Activated naive CD4-positive, alpha-beta T cell (primary cell): ENCODE measurements at places on chromosomes 6 and 20.
A peak's percentile ranks its signal among the peaks of the same experiment; 100 is the strongest.

DNA sequence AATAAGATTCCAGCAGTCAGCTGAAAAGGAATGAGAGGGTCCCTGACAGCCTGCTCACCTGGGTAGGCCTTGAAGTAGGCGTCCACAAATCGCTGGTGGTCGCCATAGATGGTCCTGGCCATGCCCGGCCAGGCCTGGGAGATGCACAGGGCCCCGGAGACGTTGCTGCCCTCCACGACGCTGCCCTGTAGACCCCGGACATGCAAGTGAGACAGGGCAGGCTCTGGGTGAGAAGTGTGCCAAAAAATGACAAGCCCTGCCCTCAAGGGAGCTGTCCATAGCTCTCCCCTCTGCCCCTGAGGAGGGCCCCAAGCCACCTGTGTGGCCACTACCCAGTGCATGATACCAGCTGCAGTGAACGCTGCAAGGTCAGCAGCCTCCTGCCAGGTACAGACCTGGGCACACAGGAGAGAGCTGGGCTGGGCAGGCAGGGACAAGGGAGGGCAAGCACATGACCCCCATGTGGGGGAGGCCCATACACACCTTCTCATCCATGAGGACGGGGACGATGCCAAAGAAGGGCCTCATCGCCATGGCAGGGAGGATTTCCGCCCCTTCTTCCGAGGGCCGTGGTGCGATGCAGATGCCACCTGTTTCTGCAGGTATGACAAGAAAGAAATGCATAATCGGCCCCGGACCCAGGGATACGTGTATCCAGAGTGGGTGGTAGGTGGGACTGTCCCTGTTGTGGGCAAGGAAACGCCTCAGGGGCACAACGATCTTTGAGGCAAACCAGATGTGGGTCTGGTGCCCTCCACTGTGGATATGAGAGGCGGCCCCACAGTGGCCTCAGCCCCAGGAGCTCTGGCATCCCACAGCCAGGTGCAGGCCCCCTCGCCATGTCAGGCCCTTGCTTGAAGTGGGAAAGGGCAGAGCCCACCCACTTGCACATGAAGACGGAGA is 21.2 kb upstream of the APMAP start:
- DNase-seq = no peak

GRCh38 chr6:108958900-108959770 is 110.9 kb downstream of the ARMC2 start:
- no peak for DNase-seq

DNA sequence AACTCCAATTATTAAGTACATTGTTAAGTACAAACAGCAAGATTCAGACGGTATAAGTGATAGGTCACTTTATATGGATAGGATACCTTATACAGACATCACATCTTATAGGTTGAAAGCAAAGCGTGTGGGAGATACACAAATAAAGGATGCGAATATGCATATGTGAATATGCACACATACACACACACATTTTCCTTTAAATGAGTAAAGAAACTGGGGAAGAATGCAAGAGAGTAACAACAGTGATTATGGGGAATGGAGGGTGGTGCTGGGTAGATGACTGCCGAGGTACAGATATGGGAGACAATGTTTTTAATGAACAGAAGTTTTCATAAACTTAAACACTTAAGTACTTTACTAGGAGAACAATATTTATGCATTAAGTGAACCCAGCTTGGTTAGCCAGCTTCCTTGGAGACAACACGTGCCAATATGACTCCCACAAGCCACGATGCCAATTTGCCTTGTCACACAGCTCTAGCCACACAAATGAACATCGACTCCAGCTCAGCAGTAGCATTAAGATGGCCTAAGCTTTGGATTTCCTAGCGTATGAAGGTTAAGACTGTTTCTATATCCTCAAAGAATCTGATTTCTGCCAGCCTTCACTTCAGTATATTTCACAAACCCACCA is 96.6 kb downstream of the EPB41L2 start:
- no peak for DNase-seq

GRCh38 chr20:22412977-22413868 is 171.1 kb downstream of the FOXA2 start:
- DNase-seq = no peak

DNA sequence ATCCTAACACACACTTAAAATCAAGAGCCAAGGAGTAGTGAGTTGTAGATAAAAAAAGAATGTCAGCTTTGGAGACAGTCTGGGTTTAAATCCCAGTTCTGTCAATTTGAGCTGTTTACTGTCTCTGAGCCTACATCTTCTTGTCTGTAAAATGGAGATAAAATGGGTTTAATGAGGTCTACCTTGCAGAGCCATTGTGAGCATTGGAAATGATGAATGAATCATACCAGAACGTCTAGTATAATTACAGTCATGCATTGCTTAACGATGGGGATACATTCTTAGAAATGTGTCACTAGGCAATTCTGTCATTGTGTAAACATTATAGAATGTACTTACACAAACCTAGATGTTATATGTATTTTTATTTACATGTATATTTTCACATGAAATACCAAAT is 17.6 kb upstream of the SGK2 start:
- DNase-seq = no peak

- no peak for DNase-seq
These were observed 14.7 kb downstream of the PI16 start for GRCh38 chr6:36969240-36969691.

DNA sequence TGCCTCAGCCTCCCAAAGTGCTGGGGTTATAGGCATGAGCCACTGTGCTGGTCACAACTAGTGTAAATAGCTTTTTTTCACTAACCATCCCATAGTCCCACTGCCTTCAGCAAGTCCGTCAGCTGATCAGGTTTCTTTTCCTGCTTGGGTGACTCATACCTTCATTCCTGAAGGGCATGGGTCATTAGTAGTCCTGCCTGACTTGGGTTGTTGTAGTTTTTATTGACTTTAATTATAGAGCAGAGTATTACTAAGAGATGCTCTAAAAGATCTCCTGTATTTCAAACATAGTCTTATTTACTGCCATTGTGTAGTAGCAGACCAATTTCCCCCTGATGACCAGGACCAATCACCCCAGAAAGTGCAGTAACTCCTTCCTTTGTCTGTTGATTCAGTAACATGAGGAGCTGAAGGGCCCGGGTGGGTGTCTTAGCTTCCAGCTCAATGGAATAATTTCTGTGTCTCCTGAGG is 25.8 kb downstream of the HLA-C start:
- no peak for DNase-seq

- DNase-seq = no peak
These were observed 150.0 kb upstream of the SPACA1 start for GRCh38 chr6:87897663-87898062.

DNA sequence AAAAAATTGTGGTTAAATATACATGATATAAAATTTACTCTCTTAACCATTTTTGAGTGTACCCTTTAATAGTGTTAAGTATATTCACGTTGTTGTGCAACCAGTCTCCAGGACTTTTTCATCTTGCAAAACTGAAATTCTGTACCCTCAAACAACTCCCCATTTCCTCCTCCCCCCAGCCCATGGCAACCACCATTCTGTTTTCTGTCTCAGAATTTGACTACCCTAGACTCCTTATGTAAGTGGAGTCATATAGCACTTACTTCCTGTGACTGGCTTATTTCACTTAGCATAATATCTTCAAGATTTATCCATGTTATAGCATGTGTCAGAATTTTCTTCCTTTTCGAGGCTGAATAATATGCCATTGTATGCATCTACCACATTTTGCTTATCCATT is 5.1 kb downstream of the VPS16 start:
- DNase-seq = no peak

DNA sequence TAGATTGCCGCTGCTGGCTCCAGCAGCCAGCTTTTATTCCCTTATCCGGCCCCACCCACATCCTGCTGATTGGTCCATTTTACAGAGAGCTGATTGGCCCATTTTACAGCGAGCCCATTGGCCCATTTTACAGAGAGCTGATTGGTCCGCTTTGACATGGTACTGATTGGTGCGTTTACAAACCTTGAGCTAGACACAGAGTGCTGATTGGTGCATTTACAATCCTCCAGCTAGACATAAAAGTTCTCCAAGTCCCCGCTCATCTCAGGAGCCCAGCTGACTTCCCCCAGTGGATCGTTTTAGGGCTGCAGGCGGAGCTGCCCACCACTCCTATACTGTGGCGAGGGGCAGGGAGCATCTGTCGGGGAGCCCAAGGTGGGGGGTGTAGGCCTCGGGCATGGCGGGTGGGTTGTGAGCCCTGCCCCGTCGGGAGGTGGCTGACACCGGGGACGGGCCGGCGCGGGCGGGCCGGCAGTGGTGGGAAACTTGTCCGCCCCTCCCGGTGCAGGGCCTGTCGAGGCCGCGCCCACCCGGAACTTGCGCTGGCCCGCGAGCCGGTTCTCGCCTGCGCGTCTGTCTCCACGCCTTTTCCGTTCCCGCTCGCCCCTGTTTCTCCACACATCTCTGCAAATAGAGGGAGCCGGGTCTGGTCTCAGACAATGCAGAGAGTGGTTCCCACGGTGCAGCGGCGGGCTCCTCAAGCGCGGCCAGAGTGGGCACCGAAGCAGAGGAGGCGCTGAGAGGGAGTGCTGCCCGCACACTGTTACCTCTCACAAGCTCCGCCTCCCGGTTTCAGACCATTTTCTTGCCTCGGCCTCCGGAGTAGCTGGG is 86.1 kb upstream of the STMND1 start:
- no peak for DNase-seq

DNA sequence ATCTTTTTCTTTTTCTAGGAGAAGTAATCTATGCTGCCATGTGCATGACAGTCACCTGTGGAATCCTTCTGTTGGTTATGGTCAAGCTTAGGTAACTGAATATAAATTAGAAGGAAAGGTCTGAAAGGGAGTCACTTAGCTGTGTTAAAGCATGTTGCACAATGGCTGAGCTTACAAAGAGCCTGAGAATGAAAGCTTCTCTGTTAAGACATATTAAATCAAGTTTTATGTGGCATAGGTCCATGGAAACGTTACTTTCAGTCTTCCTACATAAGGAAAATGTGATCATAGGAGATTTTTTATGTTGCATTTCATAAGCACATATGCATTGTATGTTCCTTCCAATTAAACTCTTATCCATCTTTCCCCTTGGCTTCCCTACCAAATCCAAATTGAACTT is 72.1 kb downstream of the GFRAL start:
- no peak for DNase-seq

DNA sequence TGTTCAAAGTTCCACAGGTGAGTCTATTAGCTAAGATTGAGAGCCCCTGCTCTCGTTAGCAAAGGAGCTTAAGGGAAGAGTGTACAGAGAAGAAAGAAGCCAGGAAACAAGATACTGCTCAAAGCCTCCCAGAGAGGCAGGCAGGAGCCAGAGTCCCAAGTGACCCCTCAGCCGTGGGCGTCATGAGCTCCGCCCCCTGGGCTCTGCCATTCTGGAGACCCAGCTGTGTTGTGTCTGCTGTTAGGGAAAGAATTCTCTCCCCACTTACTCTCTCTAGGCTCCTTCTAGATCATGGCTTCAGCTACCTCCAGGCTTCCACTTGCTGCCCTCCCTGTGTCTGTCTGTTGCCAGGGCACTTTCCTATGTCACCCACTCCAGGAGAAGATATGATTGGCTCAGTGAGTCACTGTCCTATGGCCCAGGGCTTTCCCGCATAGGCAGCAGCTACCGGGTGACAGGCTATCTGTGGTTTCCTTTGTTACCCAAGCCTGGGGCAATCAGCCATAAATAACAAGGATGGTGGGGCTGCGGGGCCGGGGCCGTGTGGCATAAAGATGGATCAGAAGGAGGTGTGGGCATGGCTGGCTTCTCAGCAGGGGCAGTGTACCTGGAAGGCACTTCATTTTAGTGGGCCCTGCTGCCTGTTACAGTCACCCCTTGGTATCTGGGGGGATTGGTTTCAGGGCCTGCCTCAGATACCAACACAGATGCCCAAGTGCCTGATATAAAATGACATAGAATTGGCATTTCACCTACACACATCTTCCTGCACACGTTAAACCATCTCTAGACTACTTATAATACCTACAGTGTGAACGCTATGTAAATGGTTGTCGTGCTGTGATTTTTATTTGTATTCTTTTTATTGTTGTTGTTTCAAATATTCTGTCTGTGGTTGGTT is 118.9 kb downstream of the ARMC2 start:
- no peak for DNase-seq

GRCh38 chr6:63635588-63636517 is at the start of gene PHF3:
Gene PHF3 (plus strand): TSS chr6:63635802. CDS start chr6:63646552, 10,750 bp downstream.
- peak; percentile 90 for DNase-seq

DNA sequence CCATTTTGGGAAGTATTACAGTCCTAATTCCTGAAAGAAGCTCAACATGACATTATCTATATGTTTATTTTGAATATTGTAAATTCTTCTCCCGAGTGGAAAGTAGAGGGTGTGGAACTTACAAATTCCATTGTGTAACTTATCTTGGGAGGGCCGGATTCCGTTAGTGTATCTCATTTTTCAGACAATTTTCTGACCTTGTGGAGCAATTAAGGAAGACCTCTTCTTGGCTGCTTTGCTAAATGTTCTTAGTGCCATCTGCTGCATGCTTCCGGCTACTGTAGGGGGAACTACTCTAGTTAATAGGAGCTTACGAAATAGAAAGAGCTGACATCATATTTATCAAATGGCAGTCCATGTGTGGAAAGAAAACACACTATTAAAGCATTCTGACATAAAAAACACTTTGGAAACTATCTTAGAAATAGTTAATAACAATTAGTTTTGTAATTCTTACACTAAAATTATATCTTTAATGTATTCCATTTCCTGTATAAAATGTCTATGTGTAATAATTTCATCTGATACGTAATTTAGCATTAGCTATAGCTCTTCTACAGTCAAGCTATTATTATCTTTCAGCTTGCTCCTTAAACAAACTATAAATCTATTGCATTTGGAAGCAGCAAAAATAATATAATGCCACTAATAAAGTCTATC is 41.5 kb upstream of the KCNQ5 start:
- DNase-seq = no peak

DNA sequence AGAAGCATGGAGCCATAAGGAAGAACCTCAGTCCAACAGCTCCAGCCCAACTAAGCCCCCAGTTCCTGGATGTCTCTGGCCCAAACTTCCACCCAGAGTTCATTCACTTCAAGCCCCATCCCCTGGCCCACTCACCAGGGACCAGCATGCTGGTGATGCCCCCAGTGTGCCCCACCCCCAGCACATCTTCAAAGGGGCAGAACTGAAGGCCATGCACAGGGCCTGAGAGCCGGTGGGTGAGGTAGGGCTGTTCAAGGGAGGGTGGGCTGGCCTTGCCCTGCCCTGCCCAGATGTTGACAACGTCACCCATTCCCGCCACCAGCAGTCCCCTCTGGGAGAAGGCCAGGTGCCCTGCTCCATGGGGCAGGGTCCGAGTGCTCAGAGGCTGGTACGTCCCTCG is 3.6 kb downstream of the B3GALT4 start:
- no peak for DNase-seq

- DNase-seq = no peak
These were observed 243.1 kb downstream of the LRFN2 start for GRCh38 chr6:40343877-40344565.

GRCh38 chr6:15439410-15440025 is 193.6 kb downstream of the JARID2 start:
- no peak for DNase-seq
